ENCODE measurements at places on chromosomes 13 and 19.

DNA sequence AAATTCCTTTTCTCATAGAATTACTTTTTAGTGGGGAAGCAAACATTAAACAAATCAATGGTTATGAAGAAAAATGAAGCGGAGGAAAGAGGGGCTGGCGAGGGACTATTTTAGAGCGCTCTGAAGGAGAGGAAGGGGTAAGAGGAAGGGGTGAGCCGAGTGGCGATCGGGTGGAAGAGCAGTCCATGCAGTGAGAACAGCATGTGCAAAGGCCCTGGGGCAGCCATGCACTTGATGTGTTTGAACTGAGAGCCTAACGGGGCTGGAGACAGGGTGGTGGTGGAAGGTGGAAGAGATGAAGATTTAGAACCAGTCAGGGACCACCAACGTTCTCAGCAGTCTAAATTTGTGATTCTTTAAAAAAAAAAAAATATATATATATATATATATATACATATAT lies 14.4 kb upstream of the NOP53 start:
- DNase-seq: no peak

DNA sequence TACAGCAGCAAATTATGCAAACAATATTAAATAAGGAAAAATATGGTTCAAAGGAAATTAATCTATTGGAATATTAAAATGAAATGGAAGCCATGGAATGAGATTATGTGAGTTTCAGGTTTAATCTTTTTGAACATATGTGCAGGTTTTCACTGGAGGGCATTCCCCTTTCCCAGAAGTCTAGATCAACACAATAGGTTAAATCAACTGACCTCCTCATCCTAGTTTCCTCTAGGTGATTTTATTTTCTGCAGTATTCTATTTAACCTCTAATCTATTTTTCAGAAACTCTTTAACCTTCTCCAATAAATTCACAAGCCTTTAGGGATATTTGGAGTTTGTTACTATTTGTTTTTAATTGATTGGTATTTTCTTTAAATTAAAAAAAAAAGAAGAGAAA lies 2657.6 kb upstream of the PCDH20 start:
- no peak for DNase-seq

- no peak for DNase-seq
These were observed 641 bp upstream of the SOX21 start for GRCh38 chr13:94712812-94713560.

DNA sequence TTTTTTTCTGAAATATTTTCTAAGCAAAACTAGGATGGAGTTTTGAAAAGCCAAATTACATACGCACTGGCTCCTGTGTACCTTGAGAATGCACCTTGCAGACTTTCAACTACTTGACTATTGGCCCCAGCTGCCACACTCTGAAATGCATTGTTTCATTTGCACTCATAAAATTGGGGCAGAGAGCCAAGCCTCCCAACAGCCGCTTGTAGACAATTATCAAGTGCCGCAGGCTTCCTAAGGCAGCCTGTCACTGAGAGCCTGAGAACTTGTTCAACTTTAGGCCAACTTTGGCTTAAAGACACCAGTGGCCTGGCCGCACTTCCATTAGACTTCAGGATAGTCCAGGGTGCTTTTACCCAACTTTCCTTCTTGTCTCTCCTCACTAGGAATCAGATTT lies 115.7 kb upstream of the STARD13 start:
- DNase-seq: no peak

DNA sequence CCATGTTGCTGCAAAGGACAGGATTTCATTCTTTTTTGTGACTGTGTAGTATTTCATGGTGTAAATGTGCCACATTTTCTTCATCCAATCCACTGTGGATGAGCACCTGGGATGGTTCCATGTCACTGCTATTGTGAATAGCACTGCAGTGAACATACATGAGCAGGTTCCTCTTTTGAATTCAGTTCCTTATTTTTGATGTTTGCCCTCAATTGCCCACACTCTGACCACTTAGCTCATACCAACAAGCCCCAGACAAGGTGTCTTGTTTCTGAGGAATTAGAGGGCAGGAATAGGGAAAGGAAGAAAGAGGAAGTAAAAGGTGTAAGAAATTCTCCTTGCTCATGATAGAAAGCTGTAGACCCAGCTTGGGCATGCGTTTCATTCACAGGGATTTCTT lies 244.2 kb upstream of the ZNF507 start:
- DNase-seq: no peak

- no peak for DNase-seq
These were observed 8.0 kb downstream of the TINCR start for GRCh38 chr19:5559804-5560133.

GRCh38 chr19:56131651-56132050 lies 9.4 kb upstream of the ZNF444 start:
- DNase-seq: no peak

GRCh38 chr13:52878831-52879230 lies 30.4 kb upstream of the PCDH8 start:
- DNase-seq: no peak

DNA sequence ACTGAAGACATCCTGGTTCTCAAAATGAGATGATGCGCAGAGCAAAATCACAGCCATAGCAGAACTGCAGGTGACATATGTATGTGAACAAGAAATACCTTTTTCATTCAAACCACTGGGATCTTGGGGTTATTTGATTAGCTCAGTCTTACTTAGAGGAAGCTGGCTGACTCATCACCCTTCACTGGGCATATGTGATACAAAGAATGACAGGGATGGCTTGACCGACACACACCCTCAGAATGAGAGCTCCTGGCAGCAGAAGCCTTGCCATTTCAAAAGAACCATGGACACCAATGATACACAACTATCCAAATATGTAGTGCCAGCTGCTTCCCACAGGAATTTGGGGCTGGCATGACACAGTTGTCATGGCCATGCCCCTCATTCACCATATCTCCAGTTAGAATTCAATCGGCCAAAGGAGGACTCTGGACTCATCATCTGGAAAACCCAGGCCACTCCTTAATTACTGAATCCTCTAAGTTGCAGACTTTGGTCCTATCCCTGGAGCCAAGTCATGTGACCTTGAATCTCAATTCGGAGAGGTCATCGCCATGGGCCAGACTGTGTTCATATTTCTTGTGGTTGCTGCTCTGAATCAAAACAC lies 115.8 kb downstream of the KATNAL1 start:
- no peak for DNase-seq

- DNase-seq: no peak
These were observed 3.7 kb upstream of the NAT14 start for GRCh38 chr19:55481148-55481793.

GRCh38 chr19:37942516-37942902 lies 35.5 kb downstream of the SIPA1L3 start:
- DNase-seq: no peak

DNA sequence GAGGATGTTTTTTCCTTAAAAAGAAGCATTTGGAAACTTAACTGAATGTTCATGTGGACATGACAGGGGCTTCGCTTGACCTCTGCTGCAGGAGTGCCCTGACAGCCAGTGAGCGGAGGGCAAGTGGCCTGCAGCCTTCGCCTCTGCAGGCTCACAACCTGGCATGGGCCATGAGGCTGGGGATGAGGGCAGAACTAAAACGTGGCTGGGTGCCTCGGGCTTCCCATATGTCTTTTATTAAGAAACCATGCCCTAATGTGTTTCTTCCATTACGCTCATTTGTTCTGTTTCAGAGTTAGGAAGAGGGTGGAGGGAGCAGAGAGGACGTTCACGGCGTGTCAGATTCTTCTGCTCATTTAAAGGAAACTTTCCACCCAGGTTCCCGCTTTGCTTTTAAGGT lies 2.9 kb downstream of the ARHGEF7 start:
- no peak for DNase-seq
